Activated CD4-positive, alpha-beta T cell treated with anti-CD3 and anti-CD28 coated beads, Interleukin-2, amount 50 U/mL, for 48 hours (primary cell): ENCODE measurements at places on chromosomes 12 and 14.
A peak's percentile ranks its signal among the peaks of the same experiment; 100 is the strongest.

DNA sequence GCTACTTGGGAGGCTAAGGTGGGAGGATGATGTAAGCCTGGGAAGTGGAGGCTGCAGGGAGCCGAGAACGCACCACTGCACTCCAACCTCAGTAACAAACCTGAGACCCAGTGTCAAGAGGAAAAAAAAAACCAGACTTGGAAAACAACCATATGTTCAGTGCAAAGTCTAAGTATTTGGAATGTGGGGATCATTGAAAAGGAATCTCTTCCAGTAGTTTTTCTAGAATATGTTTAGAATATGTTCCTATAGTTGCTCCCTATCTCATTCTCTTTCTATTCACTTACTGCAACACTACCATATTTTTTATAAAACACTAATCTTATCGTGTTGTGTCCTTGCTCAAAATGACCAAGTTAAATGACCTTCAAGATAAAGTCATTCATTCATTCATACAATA is 423.5 kb upstream of the SOX5 start:
- no peak for DNase-seq

DNA sequence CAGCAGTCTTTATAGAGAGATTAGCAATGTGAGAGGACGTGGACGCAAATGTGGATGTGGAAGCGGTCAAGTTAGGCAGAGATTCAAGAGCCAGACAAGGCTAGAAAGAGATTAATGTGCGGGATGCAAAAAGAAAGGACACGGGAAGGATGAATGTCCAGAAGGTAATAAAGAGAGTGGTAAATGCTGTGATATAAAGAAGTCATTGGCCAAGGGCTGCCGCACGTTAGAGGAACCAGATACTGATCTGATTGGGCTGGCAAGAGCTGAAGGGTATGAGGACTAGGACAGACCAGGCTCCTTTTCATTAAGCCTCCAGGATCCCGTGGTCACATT is 59.5 kb downstream of the DHRS2 start:
- DNase-seq: no peak

GRCh38 chr12:64724201-64724745 is 34.9 kb downstream of the GNS start:
- no peak for DNase-seq

GRCh38 chr12:110077800-110078199 is 29.5 kb upstream of the C12orf76 start:
- no peak for DNase-seq

GRCh38 chr14:99701260-99701659 is 17.2 kb downstream of the CYP46A1 start:
- DNase-seq: no peak

DNA sequence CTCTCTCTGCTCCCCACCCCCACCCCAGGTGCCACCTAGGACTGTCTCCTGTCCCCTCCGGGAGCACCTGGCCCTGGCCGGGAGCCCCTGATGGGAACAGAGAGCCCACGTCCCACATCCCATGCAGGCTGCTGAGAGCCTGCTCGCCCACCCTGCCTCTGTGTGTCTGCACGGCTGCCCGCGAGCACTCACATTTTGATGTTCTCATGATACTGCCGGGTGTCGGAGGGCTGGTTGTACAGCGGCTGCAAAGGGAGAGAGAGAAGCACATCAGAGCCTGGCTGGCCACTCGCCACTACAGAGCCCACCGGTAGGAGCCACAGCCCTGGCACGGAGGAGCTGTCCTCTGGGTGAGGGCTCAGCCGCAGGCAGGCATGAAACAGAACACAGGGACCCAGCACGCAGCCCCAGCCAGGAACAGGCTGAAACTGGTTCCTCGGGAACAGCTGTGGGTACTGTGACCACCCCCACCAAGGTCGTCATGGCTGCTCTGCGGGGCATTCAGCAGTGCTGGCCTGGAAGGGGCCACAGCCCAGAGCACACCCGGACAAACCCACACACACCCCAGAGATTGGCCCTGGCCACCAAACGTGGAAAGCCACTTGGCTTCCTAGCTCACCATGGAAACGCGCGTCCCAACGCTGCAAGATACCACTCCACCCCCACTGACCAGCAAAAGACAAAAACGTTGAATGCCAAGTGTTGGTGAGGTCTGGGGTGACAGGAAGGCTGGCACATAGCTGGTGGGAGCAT is 117.6 kb downstream of the NCOR2 start:
- DNase-seq: no peak

DNA sequence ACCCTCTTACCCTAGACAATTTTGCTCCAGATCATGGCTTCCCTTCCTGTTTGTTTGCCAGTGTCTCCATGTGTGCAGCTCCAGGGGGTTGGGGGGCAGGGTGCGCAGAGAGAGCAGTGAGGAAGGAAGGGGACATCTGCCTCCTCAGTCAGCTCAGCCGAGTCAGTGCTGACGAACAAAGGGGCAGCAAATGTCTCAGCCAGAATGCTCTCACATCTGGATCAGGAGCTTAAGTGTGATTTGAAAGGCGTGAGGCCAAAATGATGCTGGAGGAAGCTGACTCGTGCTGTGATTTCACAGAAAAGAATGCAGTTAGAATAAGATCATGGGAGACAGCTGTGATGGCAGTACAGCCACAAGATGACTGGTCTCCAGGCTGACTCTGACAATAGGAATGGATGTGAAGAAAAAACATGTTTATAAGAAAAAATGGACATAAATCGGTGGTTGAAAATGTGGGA is 27.1 kb upstream of the CDK17 start:
- peak; percentile 46 for DNase-seq

DNA sequence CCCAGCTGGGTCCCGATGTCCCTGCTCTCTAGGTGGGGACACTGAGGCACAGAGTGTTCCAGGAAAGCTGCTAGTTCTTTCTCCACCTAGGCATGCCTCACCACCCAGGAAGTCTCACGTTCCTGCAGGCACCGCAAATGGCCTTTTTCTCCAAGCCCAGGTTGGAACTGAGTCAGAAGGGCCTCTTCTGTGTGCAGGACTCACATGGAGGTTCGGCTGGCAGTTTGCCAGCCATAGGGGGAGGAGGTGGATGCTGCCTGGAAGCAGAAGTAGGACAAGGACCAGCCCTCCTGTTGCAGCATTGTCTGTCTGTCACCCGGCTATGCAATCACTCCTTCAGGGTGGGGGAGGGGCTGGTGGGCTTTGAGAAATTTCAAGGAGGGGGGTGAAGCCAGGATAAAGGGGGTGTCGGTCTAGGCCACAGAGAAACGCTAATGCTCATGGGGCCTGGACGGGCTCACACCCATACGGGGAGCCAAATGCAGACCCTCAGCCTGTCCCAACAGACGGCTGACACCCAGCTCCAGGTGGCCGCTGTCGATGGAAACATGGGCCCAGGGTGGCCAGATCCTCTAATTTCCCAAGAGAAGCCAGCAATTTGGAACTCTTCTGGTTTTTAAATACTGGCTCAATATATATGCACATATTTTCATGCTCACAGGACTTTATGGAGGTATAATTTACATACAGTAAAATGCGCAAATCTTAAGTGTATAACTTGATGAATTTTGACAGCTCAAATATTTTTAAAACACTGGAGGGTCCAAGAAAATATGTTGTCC is 120.5 kb downstream of the PHETA1 start:
- no peak for DNase-seq

GRCh38 chr12:94235848-94236247 is 87.5 kb downstream of the PLXNC1 start:
- DNase-seq: no peak

DNA sequence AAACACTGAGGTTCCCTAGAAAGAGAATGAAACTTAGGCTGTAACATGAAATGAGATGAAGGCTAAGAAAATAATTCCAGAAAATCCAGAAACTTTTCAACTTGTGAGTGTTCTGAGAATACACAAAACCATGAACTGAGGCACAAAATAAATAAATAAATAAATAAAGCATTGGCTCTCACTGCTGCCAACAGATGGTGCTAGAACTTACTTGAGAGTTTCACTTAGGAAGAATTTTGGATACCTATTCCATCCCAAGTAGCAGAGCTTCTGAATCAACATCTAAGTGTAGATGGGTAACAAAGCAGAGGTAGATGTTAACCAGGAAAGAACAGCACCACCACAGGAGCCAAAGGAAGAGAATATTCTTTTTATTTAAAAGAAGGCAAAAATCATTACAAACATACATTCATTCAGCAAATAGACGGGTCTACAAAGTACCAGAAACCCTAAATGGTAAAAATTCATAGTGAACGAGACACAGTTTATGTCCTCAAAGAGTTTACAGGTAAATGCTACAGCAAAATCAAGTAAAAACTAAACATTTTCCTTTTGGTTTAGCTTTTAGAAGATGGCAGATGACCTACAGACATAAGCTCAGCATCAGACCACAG is 16.7 kb downstream of the EPS8 start:
- DNase-seq: no peak

- no peak for DNase-seq
Observed at GRCh38 chr14:60632257-60632656, 17.0 kb downstream of the SIX1 start.

DNA sequence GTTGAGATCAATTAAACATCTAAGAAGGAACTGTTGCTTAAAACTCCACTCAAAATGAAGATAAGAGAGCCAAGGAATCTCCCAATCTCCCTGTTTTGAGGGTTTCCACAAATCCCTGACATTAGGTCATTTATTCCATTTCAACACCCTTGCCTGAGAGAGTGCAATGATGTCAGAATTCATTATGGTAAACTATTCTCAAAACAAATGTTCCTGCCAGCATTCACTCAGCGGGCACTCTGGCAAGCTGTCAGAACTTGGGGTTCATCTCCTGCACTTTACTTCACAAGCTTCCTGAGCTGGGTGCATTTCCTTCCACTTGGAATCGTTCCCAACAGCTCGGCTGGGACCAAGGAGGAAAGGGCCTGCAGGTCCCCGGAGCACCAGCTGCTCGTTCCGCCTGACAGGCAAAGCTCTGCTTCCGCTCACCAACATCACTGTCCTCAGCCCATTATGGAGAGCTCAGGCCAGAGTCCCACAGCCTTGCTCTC is 117.8 kb downstream of the TTC7B start:
- no peak for DNase-seq

DNA sequence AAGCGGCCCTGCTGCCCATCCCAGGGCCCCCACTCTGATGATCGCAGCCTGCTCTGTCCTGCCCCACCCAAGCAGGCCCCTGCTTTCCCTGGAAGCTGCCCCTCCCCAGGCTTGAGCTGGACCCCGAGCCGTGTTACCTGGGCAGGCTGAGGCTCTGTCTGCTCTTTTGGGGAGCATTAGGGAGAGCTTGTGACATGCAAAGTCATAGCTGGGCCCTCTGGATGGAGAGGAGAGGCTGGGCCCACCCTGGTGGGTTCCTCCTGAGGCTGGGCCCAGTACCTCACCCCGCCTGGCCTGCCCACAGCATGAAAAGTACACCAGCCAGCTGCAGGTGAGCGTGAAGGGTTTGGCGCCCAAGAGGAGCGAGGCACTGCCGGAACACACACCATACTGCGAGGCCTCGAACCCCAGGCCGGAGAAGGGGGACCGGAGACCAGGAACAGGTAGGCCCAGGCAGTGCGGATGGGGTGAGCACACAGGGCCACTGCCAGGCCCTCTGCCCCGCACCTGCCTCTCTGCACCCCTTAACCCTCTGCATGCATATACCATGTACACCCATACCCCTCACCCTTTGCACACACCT is 15.0 kb downstream of the CEP170B start:
- no peak for DNase-seq

- DNase-seq: no peak
Observed at GRCh38 chr12:122318607-122319605, 52.6 kb upstream of the VPS33A start.

GRCh38 chr14:50544911-50545310 is 12.5 kb upstream of the MAP4K5 start:
- DNase-seq: no peak

DNA sequence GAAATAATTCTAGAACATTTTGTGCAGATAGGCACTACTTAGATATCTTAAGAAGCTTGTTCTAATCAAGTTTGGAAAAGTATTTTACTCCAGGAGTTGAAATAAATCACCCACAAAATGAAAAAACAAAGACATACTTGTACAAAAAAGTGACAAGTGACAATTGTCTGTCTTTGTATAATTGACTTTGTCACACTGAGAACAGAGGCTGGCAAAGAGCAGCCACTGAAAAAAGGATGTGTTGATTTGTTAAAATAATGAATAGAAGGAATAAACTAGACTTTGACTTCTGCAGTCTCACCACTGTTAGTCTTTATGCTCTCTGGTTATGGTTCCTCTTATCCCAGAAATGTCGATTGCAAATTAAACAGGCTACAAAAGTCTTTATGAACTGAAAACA is 77.6 kb downstream of the PTPRR start:
- no peak for DNase-seq

DNA sequence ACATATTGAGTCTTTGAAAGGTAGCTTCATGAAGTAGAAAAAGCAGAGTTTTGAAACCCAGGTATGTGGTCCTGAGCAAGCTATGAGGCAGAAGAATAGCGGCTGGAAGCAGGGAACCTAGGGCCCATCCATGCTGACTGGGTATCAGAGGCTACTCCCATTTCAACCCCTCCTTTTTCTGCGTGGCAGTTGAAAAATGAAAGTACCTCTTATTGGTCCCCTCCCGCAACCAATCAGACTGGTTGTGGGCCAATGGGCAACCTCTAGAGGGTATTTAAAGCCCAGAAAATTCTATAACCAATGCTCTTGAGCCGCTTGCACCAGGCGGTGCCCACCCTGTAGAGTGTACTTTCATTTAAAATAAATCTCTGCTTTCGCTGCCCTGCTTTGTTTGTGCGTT is 1.6 kb upstream of the SNRPF start:
- DNase-seq: no peak

DNA sequence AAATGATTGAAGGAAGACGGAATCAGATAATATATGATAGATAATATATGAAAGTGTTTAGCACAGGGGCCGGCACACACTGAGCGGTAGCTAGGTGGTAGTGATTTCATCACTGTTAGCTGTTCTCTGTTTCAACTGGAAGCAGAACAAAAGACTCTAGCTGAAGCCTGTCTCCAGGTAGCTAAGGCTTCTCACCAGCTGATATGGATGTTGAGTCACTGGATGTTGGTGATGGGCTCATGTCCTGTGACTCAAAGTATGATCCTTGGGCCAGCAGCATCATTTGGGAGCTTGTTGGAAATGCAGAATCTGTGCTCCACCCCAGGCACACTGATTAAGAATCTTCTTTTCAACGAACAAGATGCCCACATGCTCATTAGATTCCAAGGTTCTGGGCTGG is 21.7 kb upstream of the KCNA5 start:
- DNase-seq: no peak

DNA sequence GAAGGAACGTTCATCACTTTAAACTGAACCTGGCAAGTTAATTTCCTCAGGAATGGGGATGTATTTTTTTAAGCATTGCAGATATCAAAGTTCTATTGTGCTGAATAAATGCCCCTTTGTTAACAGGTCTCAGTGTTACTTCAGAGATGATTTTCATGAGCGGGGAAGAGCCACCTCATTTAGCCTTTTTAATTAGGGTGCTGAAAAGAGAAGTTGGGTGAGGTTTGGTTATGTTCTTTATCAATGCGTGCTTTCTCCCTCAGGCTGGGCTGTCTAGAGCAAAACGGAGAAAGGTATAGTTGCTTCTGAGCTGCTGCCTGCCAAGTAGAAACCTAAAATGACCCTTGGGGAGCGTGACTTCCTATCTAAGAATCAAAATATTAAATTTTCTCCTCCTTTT is 8.0 kb upstream of the HIP1R start:
- DNase-seq: no peak
